Stimulated activated CD8-positive, alpha-beta memory T cell treated with anti-CD3 and anti-CD28 coated beads, Interleukin-2, amount 100 ng/mL, for 48 hours (primary cell): ENCODE measurements at places on chromosomes 5 and 9.

- DNase-seq = no peak
Measured at GRCh38 chr5:177096162-177097015, 9.7 kb downstream of the FGFR4 start.

- DNase-seq = no peak
Measured at GRCh38 chr9:100591139-100591538, 13.3 kb downstream of the CAVIN4 start.

DNA sequence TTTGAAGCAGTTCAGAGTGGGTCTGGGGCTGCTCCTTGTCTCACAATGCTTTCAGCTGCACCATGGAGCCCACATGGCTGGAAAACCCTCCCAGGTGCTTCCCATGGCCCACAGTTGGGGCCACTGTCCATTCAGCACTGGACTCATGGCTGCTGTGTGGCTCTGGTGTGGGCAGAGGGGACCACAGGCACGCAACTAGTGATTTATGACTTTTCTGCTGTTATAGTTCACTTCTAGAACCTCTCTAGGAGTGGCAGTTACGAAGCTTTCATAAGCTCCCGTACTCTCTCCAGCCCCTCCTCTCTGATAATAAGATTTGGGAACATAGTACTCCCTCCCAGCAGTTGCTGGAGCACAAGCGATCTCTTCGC is 29.0 kb downstream of the GLRA1 start:
- no peak for DNase-seq

- no peak for DNase-seq
Measured at GRCh38 chr5:63230754-63231153, 652.1 kb downstream of the LRRC70 start.

DNA sequence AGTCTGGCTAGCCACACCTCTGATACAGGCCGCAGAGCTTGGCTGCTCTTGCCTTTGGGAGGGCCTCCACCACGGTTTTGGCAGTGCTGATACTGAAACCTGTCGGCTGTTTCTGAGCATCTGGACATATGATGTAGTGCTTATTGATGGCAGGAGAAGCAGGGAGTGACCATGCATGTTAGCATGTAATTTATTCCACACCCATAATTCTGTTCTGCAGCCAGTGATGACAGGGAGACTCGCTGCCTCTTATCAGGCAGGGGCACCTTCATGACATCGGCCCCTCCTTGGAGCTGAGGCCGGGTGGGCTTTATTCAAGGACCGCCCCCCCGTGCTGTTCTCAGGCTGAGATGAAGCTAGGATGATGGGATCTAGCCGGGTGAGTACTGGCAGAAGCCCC is 49.0 kb downstream of the OLFM1 start:
- no peak for DNase-seq

DNA sequence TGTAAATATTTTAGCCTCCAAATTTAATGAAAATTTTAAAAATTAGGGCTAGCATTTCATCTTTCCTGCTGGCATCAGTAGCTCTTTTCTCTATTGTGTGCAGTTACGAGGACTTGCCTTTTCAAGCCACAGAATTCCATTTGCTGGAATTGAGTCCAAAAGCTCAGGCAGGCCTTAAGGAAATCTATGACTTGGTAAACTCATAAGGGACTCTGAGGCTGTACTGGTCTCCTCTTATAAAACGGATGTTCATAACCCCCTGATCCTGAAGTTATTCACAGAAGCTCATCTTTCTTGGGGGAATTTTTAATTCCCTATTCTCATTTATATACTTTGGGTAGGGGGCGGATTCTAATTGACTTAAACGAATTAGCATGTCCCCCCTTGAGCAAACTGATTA is 23.4 kb downstream of the ANKRA2 start:
- no peak for DNase-seq

GRCh38 chr9:33116860-33117259 is 40.4 kb upstream of the SMU1 start:
- DNase-seq = no peak

DNA sequence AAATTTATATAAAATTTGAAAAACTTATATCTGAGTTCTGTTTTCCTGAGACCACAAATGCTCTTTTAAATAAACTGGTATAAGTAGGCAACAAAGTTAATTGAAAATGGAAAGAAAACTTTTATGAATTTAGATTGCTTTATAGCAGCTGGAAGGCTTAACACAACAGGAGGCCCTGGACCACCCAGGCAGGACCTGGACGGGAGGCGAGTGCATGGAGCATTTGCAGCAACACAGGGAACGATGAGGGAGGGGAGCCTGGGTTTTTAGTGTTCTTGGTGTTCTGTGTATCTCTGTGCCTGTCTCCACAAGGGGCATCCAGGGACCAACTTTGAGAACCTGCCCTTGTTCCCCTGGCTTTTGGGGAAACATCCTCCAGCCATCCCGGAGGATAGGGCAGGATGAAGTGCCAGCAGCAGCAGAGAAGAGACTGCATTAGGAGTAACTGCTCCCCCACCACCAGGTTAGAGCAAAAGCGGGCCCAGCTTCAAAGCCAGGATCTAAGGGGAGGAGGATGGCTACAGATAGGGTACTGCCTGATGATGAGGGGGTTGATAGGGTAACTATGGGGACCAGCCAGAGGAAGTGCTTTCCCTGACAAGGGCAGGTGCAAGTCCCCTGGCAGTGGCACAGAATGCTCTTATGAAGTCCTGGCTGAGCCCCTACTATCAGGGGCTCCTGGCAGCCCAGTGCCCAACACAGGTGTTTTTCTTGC is 6.7 kb upstream of the SPATA31E1 start:
- DNase-seq = no peak
